Upper lobe of left lung (tissue), 6 donors: ENCODE measurements at places on chromosomes 4 and X. TPM values are rescaled to one million over a fixed set of nuclear protein-coding genes. Genes with fewer than 3 reads are reported as not detected.

The MTNR1A gene
- not detected for total RNA-seq

The SOD3 gene
- 484 TPM for total RNA-seq

The ETDA gene
- total RNA-seq: not detected

The MEPE gene
- total RNA-seq: not detected

The UGT2B10 gene
- not detected for total RNA-seq

The C4orf54 gene
- not detected for total RNA-seq
